ENCODE measurements at places on chromosomes 6 and 20.

DNA sequence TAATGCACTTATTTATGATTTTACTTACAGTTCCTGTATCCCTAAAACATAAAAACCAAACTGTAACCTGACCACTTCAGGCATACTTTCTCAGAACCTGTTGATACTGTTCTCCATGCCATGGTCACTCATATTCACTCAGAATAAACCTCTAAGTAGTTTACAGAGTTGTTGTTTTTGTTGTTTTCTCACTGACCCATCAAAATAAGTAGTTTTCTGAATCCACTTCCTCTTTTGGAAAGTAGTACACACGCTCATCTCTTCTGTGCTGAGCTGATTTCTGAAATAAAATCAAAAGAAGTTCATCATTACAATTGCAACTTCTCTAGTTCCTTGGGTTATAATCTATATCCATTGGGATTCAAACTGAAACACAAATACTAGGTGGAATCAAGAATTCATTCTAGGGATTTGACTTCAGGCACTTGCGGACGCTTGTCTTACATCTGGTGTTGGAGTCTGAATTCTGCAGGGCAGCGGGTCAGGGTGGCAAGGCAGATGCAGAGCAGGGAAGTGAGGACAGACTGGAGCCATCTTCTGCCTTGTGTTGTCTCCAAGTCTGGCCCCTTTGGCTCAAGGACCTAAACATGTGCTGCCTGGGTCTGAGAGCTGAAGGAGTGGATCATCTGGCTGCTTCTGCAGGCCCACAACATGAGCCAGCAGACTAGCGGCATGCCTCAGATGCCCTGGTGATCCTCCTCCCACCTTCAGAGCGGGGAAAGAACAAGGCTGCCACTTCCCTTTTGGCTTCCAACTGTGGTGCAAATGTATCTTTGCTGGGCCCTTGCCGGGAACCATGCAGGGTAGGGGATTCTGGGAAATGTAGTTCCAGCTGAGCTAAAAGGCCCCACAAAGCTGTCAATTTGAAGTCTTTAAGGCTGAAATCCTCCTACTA lies 167.9 kb upstream of the MYLIP start:
- peak; percentile 83 for DNase-seq

DNA sequence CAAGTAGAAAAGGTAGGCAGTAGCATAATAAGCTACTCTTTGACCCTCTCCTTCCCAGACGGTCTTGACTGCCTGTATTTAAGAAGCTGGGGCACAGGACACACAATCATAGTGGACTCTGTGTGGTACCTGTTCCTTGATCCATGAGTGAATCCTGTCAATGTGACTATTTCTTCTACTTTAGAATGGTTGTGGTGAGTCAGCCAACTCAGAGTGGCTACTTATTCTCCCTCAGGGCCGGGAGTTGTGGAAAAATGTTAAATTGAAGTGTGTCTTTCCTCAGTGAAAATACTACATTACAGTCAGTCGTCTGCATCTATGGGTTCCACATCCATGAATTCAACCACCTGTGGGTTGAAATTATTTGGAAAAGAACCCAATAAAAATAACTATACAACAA lies 30.8 kb upstream of the PREP start:
- no peak for DNase-seq

GRCh38 chr6:112773187-112773586 lies 426.1 kb downstream of the RFPL4B start:
- no peak for DNase-seq

DNA sequence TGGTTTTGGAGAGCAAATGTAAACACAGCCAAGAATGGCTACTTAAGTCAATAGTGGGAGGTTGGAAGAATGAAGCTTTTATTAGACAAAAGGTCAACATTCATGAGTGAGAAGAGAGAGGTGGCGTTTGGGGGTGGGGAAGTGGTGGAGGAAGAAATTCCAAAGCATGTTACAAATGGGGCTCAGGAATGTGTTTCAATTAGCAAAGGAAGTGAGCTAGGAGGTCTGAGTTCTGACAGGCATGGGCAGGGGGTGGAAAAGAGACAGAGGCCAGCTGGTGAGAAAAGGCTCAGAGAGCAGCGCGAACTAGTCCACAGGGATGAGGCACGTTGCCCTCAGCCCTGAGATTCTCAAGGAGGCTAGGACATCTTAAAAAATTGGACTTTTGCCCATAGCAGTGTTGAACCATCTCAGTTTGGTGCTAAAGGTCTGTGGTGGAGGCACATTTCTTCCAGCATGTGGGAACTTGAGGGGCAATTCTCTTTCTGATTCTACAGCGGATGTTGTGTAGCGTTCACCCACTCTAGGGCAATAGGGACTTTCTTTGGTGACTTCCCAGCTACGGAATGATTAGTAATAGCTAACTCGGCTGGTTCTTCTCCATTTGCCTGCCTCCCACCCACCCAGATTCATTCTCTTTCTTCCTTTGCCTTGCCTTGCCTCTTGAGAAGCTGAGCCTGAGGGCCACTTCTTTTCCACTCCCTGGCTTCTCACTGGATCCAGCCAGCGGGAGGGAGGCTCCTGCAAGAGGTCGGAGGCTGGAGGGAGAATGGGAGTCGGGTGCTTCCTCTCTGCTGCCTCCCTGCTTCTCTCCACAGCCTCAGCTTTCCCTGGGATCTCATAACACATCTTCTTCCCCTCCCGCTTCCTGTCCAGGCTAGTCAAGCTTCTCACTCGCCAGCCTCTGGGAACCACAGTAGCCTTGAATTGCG lies 45.1 kb upstream of the NEDD9 start:
- DNase-seq, result peak; percentile 62

GRCh38 chr20:23515250-23515939 lies 24.5 kb downstream of the CST8 start:
- DNase-seq, result no peak

DNA sequence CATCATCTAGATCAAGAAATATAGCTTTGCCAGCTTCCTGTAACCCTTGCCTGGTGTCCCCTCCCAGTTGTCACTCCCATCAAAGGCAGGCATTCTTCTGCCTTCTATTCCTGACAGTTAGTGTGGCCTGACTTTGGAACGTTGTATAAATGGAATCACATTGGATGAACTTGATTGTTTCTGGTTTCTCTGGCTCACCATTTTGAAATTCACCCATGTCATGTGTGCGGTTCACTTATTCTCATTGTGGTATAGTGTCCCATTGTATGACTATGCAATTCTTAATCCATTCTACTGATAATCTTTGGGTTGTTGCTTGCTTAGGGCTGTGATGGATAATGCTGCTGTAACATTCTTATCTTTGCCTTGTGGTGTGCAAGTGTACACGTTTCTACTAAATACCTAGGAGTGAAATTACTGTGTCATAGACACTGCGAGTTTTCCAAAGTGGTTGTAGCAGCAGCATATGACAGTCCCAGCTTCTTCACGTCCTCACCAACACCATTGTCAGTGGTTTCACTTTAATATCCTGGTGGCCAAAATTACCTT lies 73.2 kb downstream of the VEGFA start:
- no peak for DNase-seq

- DNase-seq, result no peak
Measured at GRCh38 chr6:121076119-121076518, 258.2 kb downstream of the TBC1D32 start.

- DNase-seq, result no peak
Measured at GRCh38 chr6:21137700-21138335, 455.7 kb upstream of the SOX4 start.

DNA sequence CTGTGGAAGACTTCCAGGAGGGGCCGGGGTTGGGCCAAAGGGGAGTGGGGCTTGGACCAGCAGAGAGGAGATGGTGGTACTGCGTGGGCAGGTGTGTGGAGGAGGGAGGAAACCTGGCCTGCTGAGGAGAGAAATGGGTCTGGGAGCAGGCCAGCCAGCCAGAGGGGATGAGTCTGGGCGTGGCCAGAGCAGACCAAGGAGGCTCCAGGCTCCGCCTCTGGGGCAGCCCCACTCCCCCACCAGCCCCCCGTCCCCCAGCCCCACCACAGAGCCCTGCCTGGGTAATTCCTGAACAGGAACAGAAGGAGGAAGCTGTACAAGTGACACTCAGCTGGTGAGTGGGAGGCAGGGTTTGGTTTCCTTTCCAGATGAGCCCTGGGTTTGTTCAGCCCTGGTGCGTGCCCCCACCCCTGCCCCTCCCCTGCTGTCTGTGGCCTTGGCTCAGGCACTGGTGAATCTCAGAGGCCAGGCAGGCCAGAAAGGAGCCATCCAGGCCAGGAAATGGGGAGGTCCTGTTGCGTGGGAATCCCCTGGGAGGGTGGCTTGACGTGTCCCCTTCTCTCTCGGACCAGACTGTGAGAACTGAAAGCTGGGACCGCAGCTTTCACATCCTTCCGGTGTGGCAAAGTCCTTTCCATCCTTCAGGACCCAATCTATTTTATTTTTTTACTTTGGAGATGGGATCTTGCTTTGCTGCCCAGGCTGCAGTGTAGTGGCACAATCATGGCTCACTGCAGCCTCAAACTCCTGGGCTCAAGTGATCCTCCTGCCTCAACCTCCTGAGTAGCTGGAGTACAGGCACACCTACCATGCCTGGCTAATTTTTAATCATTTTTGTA lies 9.4 kb upstream of the SRC start:
- DNase-seq, result peak; percentile 98

DNA sequence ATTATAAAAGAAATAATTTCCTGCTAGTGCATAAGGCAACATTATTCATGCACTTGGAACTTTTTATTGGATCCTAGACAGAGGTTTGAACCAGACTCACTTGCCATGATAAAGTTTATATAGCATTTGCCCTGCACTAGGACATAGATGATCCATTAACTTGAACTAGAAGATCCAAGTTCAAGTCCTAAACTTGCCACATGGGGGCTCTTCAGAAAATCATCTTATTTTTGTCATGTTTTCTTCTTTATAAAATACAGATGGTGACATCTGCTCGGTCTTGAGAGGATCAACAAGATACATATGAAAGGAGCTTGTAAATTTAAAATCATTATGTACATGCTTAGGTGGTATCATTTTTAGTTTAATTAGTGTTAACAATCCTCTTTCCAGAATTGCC lies 94.5 kb downstream of the SIM1 start:
- peak; percentile 12 for DNase-seq

GRCh38 chr6:105824732-105825131 lies 261.4 kb upstream of the PRDM1 start:
- peak; percentile 68 for DNase-seq

DNA sequence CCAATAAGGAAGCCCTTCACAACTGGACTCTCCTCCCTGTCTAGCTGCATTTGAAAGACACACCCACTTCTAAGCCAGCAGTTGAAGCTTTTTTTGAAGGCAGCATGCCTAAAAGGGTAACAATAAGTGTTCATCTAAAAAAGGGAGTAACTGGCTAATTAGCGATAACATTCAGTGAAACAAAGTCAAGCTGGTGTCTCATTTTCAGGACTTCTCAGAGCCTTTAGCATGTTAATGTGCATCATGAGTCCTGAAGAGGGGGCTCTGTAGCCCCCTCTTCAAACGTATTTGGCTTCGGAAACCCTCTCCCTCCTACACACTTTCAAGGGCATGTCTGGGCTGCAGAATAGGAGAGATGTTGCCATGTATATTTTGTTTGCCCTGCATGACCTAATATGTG lies 28.1 kb downstream of the SLC22A23 start:
- DNase-seq, result no peak

GRCh38 chr6:70709826-70710225 lies 42.1 kb downstream of the SMAP1 start:
- DNase-seq, result peak; percentile 44
